ENCODE measurements at places on chromosomes 12 and 14.

DNA sequence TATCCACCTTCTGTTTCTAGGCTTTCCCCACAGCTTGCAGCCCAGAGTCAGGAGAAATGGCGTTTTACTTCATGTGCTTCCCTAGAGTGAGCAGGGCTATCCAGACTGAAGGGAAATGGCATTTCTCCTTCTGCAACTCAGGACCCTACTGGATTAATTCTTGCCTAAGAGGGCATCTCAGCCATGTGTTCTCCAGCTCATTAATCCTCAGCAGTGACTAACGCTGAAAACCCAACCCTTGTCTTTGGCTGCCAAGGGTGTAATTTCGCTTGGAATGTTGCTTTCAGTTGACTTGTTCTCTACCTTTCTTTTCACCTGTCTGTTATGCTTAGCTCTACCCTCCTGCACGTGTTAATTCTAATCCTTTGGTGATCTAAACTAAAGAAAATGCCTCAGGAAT lies 21.0 kb upstream of the EMP1 start:
- no peak for DNase-seq

- peak; percentile 23 for DNase-seq
Measured at GRCh38 chr14:21072781-21073339, 2.8 kb downstream of the ARHGEF40 start.

GRCh38 chr12:556498-556897 lies 96.8 kb downstream of the B4GALNT3 start:
- no peak for DNase-seq

- peak; percentile 28 for DNase-seq
Measured at GRCh38 chr12:119229837-119230236, 51.1 kb downstream of the HSPB8 start.

- DNase-seq, result no peak
Measured at GRCh38 chr14:54474232-54474793, 14.5 kb downstream of the GMFB start.

DNA sequence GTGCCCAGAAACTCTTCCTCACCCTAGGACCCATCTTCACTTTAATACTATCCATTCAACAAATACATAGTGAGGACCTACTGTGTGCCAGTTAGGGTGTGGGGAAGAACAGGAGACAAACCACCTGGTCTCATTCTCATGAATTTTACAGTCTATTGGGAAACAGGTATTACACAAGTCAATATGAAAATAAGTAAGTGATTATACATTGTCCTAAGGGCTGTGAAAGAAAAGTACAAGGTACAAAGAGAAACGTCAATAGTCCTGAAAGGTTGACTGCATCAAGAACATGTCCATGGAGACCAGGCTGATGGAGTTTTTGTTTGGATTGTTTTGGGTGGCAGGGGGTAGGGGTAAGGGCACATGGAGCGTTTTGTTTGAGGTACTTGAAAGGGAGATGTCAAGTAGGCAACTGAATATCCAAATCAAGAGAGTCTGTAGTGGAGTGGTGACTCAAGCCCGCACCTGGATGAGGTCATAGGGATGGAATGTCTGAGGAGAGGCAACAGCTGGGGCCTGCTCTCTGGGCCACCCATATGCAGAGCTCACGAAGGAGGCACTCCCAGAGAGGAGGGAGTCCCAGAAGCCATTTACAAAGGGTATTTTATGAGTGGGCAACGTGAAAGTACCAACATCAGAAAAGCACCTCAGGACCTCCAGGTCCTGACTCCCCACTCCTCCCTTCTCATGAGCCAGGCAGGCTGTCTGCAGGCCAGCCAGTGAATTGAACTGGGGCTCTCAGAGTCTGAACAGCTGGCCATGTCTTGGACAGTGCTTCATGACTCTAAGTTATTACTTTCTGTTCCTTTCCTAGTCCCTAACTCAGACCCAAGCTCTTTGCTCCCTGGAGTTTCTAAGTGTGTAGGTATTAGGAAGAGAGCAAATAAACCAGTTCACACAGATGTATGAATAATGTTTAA lies 272.0 kb downstream of the ZFP36L1 start:
- no peak for DNase-seq

GRCh38 chr14:74867673-74868072 lies 8.3 kb downstream of the PROX2 start:
- no peak for DNase-seq

DNA sequence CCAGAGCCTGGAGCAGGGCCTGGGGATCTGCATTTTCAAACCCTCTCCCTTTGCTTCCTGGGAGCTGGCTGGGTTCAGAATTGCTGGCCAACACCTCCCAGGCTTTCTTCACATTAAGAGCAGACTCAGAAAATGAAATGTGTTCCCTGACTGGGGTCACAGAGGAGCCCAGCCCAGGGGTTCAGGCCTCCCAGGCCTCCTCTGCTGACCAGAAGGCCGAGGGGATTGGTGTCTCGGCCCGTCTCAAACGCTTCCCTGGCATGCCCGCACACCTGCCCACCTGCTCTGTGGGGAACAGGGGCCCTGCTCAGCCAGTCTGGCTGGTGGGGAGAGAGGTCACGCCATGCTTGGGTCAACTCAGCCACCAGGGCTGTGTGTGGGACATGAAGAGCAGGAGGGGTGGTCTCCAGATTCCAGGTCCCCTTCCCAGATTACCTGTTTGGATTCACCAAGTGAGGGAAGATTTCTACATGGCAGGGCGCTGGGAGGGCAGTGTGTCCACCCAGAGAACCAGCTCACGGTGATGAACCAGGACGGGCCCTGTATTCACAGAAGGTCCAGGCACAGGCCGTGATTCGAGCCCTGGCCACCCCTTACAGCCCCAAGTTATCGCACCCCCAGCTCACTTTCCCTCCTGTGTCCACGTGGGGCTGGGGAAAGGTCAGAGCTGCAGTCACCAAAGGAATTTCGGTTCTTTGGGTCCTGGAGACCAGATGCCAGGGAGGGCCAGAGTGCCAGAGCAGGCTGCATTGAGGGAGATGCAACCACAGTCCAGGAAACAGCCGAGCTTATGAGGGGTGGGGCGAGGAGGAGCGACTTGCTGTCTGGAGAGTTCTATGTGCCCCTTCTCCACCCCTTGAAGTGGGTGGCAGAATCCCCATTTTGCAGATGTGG lies 55.2 kb upstream of the RIN3 start:
- DNase-seq, result no peak

DNA sequence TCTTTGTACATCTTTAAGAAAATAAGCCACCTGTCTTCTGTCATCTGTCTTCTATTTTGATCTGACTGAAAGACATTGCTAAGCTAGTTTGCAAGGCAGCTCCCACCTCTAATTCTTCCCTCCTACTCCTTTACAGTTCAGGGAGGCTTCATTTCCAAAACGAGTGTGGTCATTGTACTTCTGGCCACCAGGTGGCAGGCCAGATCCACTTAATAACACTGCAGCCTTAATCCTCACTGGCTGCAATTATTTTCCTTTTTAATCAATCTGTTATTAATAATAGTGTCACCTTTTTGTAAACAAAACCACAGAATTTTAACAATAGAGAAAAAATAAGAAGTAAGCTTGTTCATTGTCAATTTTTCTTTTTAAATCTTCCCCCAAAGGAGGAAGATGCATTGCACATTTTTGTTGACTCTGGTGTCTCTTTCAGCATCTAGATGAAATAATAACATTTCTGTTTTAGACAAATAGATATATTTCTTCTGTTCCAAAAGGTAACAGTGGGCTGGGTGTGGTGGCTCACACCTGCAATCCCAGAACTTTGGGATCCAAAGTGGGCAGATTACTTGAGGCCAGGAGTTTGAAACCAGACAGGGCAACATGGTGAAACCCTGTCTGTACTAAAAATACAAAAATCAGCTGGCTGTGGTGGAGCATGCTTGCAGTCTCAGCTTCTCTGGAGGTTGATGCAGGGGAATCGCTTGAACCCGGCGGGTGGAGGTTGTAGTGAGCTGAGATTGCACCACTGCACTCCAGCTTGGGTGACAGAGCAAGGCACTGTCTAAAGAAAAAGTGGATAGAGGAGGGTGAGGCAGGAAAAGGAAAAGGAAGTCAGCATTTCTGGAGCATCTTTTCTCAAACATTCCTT lies 23.3 kb downstream of the GABARAPL1 start:
- peak; percentile 59 for DNase-seq

DNA sequence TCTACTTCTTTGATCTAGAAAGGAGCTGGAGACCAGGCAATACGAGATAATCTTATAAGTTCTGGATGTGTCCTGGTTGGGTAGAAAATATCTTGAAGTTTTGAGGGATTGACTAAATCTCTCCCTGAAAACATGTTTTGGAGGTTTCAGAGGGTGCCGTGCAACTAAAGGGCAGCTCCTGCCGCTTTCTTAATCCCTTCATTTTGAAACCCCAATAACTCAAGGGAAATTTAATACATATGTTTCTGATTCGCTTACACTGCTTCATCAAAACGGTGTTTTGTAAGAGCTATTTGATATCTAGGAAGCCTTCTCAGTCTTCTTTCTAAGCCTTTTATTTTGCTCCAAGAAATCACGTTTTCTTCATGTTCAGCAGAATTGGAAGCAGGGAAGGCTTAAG lies 129.0 kb downstream of the ASCL1 start:
- DNase-seq, result no peak

- no peak for DNase-seq
Measured at GRCh38 chr12:124861492-124861891, 2.2 kb downstream of the SCARB1 start.

DNA sequence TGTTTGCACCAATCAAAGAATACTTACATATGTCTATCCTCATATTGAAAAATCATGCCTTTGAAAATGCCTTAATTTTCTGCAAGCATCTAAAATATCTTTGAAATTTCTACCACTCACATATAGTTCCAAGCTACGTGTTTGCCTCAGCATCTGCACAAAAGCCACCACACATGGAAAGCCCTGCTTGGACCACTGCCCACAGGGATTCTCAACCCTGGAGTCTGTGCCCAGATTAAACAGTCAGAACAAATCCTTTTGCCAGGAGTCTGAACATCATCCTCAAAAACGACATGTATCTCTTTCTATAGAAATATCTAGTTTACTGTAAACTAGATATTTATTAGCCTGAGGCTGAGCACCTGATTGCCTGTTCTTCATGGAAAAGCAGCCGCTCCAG lies 32.6 kb downstream of the ARMH4 start:
- DNase-seq, result no peak

- no peak for DNase-seq
Measured at GRCh38 chr12:94616203-94616729, 34.1 kb downstream of the TMCC3 start.

GRCh38 chr12:122870867-122871664 lies 24.9 kb downstream of the VPS37B start:
- no peak for DNase-seq

DNA sequence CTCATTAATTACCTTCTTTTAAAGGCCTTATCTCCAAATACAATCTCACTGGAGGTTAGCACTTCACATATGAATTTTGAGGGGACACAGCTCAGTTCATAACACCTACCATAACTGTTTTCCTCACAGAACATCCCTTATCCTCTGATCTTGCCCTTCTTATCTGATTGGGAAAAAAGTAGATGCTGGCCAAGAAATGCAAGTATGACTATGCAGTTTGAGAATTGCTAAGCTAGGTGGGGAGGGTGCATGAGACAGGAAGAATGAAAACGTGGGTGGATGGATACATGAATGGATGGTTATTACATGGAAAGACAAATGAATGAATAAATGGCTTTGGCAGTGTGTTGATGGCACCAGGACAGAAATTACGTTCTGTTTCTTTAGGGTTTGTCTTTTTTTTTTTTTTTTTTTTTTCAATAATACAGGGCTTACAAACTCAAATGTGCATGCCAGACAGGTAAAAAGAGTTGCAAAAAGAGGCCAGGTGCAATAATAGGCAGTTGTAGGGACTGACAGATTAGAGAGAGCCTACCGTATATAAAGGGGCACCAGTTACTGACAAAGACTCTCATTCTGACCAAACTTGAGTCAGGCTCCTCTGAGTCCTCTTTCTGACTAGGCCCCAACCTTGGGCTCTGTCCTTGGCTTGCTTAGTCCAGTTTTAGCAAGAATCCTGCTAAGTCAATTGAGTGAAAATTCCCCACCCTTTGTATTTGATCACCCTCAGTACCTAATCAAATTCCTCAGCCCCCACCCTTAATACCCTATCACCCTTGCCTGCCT lies 304.9 kb downstream of the ZFP36L1 start:
- DNase-seq, result no peak

DNA sequence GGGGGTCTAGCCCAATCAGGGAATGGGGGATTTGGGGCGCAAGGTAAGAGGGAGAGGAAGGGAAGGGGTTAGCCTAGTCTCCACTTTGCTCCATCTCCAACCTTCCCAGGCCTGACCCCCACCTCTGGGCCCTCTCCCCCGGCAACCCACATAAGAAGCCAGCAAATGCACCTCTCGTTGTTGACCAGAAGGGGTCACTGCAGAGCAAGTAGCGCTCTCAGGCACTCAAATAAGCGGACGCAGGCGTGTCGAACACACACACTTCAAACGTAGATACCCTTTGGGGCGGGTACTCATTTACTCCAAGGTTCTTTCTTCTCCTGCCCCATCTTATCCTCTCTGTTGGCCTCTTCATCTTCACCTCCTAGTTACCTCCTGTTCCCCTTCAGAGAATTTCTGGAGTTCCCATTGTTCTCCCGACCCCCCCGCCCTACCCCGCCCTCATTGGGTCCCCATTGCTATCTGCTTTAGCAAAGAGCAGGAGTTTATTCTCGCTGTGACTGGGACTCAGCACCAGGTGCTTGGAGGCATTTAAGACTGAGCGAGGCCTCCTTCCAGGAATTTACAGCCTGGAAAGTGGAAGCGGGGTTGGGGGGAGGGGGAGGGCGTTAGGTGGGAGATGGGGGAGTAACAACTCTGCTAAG lies 1.5 kb upstream of the SRRM4 start:
- DNase-seq, result peak; percentile 82

DNA sequence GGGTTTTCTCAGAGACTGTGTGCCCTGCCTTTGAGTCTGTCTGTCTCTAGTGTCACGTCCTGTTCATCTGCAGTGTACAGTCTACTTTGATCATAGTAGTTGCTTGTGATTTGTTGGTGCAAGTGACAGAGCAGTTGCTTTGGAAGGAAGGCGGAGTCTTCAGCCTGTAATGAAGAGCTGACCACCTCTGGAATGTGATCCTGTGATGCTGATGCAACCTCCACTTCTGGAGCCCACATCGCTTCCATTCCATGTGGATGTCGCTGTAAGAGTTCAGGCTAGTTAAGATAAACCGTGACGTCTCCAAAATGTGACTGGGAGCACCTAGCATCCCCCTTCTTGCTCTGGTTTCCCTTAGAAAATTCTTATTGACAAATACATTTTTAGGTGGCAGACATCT lies 51.8 kb downstream of the PELI2 start:
- DNase-seq, result no peak

- DNase-seq, result no peak
Measured at GRCh38 chr12:128727999-128728398, 95.8 kb downstream of the SLC15A4 start.

GRCh38 chr14:59905188-59905587 lies 14.8 kb upstream of the LRRC9 start:
- no peak for DNase-seq

DNA sequence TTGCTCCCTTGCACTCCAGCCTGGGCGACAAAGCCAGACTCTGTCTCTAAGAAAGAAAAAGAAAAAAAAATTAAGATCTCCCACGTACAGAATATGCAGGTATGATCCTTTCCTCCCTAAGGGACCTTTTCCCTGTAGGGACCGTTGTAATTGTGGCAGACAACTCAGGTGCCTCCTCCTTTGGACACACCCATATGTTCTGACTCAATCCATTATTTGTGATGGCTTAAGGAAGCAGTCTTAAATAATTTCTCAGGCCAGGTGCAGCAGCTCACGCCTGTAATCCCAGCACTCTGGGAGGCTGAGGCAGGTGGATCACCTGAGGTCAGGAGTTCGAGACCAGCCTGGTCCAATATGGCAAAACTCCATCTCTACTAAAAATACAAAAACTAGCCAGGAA lies 53.1 kb downstream of the TMCC3 start:
- no peak for DNase-seq

- DNase-seq, result no peak
Measured at GRCh38 chr12:6118891-6119568, 5.4 kb downstream of the VWF start.

GRCh38 chr12:5901416-5901815 lies 43.6 kb downstream of the ANO2 start:
- no peak for DNase-seq
